GM13976 (cell line): ENCODE measurements at places on chromosomes 6 and 20.

- DNase-seq: no peak
Observed at GRCh38 chr6:16136621-16137450, 8.0 kb downstream of the MYLIP start.

- DNase-seq: peak; percentile 31
Observed at GRCh38 chr6:142842418-142843261, 102.3 kb downstream of the HIVEP2 start.

DNA sequence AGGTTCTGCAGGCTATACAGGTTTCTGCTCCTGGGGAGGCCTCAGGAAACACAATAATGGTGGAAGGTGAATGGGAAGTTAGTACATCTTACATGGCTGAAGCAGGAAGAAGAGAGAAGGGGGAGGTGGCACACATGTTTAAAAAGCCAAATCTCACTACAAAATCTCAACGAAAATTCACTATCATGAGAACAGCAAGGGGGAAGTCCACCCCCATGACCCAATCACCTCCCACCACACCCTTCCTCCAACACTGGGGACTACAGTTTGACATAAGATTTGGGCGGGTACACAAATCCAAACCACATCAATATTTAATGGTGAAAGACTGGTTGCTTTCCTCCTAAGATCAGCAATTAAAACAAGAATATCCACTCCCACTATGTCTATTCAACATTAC lies 13.8 kb upstream of the POLR1H start:
- no peak for DNase-seq

- DNase-seq: no peak
Observed at GRCh38 chr6:20608356-20608755, 74.1 kb downstream of the CDKAL1 start.

- DNase-seq: no peak
Observed at GRCh38 chr20:25195962-25196785, 662 bp downstream of the ENTPD6 start.

GRCh38 chr6:53579338-53579737 lies 34.4 kb upstream of the GCLC start:
- DNase-seq: no peak

DNA sequence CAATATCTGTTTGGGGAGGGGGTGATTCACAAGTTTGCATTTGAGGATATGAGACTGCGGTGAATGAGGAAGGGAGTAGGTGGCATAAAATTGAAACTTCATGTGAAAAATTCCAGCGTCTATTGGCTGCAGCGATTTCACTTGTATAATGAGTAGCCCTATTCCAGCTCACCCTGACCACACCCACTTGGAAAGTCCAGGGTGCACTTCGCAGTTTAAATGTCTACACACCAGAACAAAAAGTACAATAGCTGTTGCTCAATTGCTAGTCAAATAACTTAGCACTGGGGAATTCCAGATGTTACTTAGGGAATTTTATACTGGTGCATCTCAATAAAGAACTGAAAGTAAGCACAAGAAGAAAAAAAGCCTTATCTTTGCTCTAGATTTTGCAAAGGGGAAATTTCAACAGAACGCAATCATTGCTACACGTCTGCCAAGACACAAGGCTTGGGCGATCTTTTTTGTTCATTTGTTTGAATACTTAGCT lies 6.3 kb downstream of the TNFAIP3 start:
- peak; percentile 58 for DNase-seq

DNA sequence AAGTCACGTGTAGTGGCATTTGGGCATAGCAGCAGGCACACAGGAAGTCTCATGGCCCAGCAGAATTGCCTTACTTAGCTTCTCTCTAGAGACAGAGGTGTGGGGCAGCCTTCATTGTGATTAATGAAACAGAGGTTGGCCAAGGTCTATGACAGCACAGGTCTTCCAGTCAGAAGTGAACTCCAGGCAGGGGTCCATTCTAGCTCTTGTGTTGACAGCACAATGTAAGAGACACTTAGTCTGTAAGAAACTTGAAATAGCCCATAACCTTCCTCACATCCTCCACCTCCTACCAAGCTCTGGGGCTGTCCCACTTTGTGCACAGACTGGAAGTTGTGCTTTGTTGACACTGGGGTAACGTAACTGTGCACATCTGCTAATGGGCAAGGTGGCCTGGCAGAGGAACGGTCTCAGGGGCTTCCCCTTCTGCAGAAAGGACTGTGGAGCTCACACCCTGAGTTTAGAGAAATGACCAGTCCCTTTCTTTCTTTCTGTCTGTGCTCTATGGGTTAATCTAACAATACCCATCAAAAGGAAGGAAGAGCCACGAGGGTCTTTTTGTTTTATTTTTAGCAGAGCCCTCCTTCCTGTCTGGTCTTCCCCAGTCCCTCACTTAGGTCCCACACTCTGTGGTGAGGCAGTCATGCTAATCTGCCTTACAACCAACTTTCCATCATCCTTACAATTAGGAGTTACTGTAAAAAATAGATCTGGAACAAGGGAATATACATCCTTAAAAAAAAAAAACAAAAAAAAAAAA lies 35.6 kb upstream of the TAGAP start:
- DNase-seq: no peak

DNA sequence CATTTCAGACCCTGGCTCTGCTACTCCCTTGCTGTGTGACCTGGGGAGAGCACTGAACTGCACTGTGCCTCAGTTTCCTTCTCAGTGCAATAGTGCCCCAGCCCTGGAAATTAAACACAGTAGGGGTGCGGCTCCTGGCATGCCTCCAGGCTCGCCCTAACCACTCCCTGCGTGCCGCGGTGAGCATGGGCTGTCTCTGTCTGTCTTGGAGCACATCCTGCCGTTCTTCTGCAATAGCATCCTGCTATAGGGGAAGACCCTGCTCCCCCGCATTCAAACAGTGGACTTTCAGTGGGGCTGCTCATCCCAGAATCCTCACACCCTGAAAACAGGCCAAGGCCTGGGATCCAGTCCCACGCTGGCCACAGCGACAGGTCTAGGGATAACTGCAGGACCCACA lies 129.5 kb downstream of the FOXC1 start:
- peak; percentile 46 for DNase-seq
